ENCODE measurements at places on chromosomes 11 and 22.

- peak; percentile 31 for DNase-seq
These were observed 1.9 kb downstream of the NEAT1 start for GRCh38 chr11:65424205-65425104.

DNA sequence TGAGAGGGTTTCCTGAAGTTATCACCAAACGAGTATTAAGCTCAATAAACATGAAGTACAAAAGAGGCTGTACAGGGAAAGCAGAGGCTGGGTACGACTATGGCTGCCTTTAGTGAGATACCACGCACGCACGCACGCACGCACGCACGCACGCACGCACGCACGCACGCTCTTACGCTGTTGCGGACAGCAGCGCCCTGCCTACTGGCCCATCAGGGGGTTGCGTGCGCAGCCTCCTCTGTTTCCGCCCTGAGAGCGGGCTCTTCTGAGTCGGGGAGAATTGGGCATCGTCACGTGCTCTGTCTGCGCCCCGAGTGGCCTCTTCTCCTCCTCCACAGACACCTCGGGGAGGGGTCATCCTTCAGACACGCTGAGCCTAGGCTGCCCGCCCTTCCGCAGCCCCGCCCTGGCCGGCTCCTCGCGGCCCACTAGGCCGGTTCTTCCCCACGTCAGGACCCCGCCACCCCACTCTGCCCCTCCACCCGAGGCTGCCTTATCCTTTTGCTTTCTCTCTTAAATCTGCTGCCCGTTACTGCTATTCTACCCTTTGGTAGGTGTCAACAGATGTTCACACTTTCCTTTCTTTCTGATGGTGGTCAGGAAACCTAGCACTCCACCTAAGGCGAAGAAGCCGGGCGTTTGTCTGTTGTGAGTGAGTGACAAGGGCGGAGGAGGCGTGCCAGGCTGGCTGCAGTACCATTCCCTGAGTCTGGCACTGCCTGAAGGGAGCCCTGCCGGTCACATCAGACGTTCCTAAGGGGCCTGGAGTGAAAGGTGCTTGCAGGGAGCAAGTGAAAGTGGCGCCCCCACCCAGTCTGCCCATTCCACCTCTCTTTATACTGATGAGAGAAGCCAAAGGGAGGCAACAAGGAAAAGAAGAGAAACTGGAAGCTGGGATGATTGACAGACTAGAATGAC is 300.4 kb upstream of the B3GAT1 start:
- DNase-seq, result no peak

DNA sequence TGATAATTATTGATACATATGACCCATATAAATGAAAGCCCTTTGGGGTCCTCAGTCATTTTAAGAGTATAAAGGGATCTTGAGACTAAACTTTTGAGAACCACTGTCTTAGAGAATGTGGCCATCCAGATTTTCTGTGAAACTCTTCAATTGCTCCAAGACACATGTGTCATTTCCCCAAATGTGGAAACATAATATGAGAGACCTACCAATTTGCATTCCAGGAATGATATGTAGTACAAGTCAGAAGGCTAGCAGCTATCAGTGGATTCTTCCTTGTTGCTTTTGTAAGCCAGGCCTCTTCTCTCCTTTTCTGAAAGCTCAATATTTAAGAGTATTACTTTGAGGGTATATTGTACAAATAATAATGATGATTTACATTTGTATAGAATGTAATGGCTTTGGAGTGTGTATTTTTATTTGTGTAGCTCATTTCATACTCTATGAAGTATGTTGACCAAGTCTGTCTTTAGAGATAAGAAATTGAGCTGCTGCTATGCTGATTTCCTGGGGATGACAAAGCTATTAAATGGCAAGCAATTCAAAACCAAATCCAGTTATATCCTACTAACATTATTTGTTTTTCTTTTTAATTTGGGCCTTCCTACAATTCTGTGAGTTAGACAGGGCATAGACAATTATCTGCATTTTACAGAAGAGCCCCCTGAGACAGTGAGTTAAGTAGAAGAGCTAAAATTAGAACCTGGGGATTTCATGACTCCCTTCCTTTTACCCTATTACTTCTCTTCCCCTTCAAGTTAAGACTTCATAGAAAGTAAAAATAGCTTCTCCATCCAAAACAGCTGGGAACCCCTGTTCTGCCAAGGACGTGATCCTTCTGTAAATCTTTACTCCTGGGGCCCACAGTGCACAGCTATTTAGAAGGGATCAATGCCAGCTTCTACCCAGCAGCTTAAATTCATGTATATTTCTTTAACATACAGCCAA is 131.9 kb downstream of the WNT11 start:
- DNase-seq, result no peak

- DNase-seq, result no peak
These were observed 30.0 kb upstream of the FAR1 start for GRCh38 chr11:13638422-13638821.

DNA sequence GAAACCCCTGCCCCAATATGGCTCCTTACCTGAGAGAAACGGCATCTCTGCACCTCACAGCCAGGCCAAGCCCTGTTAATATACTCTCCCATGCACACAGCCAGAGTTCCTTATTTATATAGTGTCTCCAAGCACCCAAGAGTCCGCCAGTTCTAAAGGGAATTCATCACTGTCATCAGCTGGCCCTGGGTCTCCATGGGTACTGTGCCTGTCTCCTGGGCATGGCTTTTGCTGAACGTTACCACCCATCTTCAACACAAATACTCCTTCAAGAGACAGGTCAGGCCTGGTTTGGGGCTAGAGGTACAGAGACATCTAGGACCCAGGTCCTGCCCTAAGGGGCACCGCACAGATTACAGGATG is 1.6 kb upstream of the ATG16L2 start:
- DNase-seq, result no peak

DNA sequence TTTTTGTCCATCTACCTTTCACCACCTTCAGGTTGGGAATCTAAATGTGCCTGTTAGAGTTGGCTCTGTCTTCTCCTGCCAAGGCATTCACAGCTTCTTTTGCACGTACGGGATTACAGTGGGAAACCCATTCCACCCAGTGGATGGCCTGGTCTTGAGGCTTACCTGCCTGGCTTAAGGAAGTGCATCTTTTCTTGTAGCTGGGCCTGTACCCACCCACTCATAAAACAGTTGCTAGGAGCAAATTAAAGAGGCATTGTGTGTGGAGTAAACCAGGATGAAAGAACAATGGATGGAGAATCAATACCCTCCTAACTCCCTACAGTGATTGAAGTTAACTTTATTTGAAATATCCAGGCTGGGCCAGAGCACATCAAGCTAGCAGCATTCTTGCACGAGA is 71.6 kb downstream of the TEAD1 start:
- DNase-seq, result no peak

GRCh38 chr11:69482322-69482721 is 859 bp downstream of the LINC01488 start:
- DNase-seq, result no peak

DNA sequence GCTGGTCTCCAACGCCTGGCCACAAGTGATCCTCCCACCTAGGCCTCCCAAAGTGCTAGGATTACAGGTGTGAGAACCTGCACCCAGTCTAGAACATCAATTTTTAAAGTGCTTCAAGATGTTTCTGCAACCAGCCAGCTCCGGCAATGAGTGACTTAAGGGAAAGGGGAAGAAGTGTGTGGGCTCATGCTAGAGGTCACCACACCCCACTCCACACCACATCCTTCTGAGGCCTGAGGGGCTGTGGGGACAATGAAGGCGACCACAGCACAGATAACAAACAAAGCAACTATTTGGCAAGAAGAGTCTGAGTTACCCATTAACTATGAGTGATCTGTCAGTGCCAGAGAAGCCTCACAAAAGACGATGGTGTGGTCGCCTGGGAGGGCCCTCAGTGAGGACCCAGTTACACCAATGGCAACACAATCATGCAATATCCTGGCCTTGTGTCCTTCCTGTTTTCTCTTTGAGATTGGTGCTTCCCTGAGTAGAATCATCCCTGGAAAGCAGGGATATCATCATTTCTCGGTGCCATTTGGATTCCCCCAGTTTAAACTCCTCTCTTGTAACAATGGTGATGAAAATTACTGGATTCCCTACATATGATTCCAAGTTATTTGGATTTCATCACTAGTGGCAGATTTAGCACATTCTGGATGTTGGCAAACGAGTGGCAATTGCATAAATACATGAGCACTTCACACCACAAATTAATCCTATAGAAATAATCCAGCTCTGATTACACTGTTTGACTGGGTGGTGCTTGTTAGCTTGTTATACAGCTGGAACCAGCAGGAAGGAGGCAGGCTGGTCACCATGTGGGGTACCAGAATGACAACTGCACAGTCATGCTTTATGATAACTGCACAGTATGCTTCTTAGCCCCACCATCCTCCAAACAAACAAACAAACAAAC is 18.4 kb downstream of the ABTB2 start:
- DNase-seq, result no peak

DNA sequence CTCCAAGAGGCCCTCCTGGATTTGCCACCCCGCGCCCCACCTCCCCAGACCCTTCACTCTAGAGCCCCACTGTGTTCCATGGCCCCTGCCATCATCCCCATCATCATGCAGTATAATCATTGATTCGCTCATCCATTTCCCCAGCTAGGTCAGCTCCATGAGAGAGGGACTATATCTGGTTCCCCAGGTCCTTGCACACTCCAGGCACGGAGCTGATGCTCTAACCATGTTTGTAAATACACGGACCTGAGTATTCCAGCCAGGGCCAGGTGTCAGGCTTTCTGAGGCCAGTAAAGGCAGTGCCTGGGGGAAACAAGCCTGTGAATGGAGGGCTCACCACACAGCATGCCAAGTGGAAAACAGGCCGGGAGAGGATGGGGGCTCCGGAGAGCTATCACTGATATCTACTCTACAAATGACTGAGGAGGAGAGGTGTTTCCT is 27.1 kb upstream of the OAF start:
- DNase-seq, result no peak

DNA sequence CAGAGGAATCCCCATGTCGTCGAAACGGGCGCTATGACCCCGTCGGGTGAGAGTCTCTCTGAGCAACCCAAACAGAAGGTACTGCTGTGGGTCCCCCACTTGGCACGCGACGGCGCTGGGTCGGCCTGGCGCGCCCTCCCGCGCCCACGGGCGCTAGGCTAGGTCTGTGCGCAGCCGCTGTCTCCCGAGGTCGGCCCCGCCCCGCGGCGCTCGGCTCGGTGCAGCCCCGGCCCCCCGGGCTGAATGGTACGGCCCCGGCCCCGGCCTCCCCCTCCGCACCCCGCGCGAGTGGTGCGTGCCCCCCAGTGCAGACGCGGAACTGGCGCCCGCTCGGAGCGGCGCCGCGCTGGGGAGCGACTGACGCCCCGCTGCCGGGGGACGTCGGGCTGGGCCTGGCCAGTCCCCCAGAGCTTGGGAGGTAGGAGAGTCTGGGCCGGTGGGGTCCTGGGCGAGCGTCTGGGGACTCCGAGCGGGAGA is at the start of gene MADD:
Gene MADD (plus strand): TSS at position 305 of the 477 bp plus-strand sequence.
- DNase-seq, result peak; percentile 92

GRCh38 chr11:72705442-72706365 is 31.5 kb upstream of the PDE2A start:
- no peak for DNase-seq

GRCh38 chr11:104095791-104096190 is 59.4 kb downstream of the DDI1 start:
- no peak for DNase-seq

GRCh38 chr11:11988099-11988651 is 20.3 kb downstream of the DKK3 start:
- no peak for DNase-seq

GRCh38 chr11:23869671-23870070 is 627.2 kb upstream of the LUZP2 start:
- DNase-seq, result no peak

GRCh38 chr11:69470793-69471728 is 10.4 kb upstream of the LINC01488 start:
- DNase-seq, result no peak

DNA sequence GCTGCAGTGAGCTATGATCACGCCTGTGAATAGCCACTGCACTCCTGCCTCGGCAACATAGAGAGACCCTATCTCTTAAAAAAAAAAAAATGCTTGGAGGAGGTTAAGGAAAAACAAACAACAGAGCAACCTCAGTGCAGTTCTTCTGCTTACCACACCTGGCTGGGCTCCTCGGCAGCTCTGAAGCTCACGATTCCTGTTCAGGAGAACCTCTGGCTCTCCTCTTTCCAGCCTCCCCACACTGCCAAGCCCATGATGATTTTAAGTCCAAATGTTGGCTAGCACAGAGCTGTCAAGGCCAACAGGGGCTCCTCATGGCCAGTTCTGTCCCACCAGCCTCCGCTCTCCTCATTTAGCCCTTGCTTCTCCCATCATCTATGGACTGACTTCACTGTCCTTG is 69.7 kb upstream of the ARFGAP3 start:
- no peak for DNase-seq

GRCh38 chr11:3087373-3087772 is 30.1 kb upstream of the CARS1 start:
- no peak for DNase-seq

DNA sequence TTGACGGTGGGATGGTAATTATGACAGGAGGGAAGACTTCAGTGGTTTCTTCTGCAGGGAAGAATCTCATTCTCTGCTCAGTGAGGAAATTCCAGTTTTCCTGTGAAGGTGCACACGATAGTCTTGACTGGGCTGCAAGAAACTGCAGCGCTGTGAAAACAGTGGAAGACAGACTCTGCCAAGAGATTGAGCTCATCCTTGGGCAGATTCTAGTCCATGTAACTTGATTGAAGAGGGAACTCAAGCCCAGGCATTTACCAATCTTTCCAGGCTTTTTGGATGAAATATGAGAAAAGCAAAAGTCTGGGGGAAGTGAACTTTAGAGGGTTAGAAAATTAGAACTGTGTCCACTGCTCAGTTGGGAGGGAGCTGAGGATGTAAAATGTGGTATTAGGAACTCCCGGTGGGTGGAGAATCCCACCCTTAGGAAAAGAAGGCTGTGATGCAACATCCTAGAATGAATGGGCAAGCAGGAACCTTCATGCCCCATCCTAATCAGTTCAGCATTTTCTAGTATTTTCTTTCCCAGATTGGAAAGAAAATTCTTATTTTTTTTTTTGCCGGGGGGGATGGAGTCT is 212.6 kb downstream of the DBX1 start:
- DNase-seq, result no peak

DNA sequence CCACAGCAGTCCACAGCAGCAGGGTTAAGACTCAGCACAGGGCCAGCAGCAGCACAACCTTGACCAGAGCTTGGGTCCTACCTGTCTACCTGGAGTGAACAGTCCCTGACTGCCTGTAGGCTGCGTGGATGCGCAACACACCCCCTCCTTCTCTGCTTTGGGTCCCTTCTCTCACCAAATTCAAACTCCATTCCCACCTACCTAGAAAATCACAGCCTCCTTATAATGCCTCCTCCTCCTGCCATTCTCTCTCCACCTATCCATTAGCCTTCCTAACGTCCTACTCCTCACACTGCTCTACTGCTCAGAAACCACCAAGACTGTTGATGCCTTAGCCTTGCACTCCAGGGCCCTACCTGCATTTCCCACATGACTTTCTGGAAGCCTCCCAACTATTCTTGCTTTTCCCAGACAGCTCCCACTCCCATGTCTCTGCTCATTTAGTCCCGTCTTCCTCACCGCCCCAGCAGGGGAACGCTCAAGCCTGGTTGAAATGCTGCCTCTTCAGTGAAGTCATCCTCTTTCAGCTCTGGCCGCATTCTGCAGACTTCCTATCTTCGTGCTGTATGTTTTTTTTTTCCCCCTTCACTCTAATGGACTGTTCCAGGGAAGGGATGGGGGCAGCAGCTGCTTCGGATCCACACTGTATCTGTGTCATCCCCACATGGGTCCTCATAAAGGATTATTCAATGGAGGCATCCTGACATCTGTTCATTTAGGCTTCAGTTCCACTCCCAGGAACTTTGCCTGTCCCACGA is 3.3 kb downstream of the IL18BP start:
- no peak for DNase-seq
